ENCODE measurements at places on chromosomes 11 and 22.
A peak's percentile ranks its signal among the peaks of the same experiment; 100 is the strongest.

GRCh38 chr11:37598381-37598780 is 1000.3 kb upstream of the RAG2 start:
- no peak for DNase-seq

GRCh38 chr11:81197396-81197795 is 1536.3 kb downstream of the FAM181B start:
- no peak for DNase-seq

DNA sequence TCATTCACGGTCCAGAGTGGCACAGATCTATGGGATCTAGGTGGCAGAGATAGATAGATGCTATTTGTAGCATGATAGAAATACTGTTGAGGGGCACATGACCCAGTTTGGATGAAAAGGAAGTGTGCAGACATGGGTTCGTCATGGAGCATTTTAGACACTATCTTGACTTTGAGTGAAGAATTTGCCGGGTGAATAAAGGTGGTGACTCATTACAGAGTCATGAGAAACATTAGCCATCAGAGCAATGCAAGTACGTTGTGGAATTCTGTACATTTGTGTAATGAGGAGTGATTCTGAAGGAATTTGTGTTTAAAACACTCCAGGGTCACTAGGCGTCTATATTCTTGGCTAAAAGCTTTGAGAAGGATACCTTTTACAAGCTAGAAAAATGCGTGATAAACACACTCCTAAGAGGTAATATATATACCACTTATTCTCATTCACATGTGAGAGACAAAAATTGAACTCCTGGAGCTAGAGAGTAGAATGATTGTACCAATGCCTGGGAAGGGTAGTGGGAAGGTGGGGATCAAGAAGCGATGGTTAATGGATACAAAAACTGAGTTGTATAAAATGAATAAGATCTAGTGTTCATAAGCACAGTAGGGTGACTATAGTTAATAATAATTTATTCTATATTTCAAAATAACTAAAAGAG is 593.7 kb upstream of the LUZP2 start:
- DNase-seq = no peak

DNA sequence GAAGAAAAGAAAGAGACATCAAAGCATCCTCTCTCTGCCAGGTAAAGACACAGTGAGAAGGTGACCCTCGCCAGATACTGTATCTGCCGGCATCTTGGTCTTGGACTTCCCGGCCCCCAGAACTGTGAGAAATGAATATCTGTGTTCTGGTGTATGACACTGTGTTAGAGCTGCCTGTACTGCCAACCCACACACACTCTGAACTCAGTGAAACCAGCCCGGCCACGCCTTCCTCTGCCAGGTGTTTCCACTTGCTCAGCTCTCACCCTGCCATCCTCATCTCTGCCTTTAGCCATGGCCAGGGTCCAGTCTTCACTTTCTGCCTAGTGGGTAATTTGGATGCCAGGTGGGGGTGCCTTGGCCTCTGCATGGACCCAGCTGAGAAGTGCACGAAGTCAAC is 24.0 kb downstream of the CBX7 start:
- no peak for DNase-seq

- no peak for DNase-seq
These were observed 240.8 kb downstream of the NELL1 start for GRCh38 chr11:20909995-20910726.

GRCh38 chr11:16856022-16856471 is 117.6 kb downstream of the C11orf58 start:
- no peak for DNase-seq

- DNase-seq = no peak
These were observed 10.3 kb upstream of the POLD3 start for GRCh38 chr11:74581954-74582547.

GRCh38 chr11:20388096-20389055 is 860 bp downstream of the PRMT3 start:
- DNase-seq = no peak

GRCh38 chr22:26904483-26904882 is 247.1 kb downstream of the MIAT start:
- DNase-seq = no peak

DNA sequence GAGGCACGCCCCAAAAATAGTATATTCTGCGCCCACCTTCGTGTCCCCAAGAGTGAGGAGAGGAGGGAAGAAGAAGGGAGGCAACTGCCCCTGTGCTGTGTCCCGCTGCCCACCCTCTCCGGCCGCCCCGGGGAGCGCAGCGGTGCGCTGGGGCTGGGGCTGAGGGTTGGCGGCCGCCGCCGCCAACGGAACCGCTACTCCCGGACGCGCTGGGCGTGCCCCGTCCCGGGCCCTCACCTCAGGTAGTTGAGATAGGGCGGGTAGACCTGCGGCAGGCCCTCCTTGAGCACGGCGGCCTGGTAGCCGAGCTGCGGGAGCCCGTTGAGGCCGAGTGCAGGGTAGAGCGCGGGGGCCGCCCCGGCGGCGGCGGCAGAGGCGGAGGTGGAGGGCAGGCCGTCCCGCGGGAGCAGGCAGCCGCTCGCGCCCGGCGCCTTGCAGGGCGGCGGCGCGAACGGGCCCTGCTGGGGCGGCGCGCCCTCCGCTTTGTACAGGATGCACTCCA is 2.4 kb downstream of the PGR start:
- DNase-seq = no peak

DNA sequence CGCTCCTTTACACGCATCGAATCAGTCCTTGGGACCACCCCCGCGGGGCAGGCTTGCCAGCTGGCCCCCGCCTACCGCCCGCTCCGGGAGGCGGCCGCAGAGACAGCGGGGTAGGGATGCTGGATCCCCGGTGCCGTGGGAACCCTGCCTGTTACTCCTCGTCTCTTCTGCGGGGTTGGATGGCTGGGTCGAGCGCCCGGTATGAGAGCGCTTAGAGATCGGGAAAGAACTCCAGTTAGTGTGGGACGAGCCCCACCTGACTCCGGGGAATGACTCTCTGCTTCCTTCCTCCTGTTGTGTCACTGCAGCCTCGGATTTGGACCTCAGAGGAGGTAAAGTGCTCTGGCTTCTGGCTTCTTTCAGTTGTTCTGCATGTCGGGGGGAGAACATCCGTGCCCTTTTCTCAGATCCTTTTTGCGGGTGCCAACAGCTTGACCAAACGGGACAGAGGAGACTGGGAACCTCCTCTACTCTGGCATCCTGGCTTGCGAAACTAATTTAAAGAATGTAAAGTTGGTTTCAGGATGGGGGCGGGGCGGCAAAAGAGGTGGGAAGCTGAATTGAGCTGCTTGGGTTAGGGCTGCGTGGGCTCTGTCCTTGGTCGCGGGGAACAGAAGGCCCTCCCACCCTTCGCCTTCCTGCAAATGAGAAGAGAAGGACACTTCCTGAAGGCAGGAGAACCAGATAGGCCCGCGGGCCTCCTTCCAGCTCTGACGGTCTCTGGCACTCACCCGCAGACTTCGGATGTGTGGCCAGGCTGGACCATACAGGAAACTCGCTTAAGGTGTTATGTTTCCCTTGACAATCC is 938 bp downstream of the LAYN start:
- no peak for DNase-seq

DNA sequence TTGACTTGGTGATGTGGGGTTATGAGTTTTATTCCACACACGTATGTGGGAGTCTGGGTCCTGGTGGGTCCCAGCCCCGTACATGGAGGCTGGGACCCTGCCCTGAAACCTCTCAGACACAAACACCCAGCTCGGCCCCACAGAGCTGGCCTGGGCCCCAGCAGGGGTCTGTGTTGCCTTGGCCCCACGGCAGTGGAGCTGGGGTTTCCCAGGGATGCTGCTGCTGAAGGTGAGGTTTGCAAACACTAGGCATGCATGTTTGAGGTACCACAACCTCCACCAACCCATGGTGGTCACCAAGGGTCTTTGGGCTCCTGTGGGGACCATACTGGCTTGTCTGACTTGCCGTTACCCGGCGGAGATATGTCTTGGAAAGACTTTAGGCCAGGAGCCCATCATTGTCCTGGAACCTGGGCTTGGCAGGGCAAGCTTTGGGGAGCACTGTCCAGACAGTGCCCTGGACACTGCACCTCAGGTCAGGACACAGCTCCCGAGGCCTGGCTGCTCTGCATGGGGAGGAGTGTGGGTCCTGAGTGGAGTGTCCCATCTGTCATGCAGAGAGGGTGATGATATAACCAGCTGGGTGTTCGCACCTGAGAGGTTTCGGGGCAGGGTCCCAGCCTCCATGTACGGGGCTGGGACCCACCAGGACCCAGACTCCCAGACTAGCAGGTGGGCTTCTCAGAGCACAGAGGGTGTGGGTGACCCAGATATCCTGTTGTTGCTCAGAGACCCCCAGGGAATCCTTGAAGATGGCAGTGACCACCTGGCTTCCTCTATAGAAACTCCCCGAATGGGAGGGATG is 63.3 kb downstream of the KCNQ1 start:
- no peak for DNase-seq

DNA sequence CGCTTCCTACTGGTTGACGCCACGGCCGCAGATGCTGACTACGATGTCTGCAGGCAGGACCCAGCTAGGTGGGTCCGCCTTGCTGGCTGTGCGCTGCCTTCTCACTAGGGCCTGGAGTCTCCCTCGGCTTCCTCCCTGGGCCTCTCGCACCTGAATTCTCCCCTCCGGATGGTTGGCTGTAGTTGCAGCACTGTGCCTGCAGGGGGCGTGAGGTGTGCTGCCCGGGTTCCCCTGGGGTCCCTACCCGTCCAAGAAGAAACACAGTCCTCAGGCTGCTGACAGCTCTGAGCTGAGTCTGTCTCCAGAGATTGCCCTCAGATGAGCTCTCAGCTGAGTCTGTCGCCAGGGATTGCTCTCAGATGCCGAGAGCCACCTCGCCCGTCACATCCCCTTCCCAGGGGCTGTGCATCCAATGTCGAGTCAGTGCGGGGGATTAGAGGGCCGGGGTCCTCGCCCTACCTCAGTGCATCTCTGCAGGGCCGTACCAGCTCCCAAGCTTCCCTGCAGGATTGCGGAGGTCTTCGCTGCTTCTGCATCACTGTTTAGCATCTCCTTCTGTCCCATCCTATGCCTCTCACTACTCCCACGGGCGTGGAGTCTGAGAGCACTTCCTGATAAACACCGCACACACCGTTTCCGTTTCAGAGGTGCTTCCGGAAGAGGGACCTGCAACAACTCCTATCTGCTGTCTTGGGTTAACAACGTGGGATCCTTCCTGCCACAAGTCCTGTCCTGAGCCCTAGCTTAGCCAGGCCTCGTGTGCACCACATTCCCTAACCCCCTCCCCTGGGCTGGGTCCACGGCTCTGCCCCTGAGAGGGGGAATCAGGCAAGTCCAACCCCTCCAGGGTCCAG is 196.9 kb downstream of the CSNK2A3 start:
- DNase-seq = peak; percentile 42

- no peak for DNase-seq
These were observed 4.6 kb downstream of the SNAP29 start for GRCh38 chr22:20863366-20863765.

GRCh38 chr11:44096360-44097185 is 1.1 kb downstream of the EXT2 start:
- no peak for DNase-seq

DNA sequence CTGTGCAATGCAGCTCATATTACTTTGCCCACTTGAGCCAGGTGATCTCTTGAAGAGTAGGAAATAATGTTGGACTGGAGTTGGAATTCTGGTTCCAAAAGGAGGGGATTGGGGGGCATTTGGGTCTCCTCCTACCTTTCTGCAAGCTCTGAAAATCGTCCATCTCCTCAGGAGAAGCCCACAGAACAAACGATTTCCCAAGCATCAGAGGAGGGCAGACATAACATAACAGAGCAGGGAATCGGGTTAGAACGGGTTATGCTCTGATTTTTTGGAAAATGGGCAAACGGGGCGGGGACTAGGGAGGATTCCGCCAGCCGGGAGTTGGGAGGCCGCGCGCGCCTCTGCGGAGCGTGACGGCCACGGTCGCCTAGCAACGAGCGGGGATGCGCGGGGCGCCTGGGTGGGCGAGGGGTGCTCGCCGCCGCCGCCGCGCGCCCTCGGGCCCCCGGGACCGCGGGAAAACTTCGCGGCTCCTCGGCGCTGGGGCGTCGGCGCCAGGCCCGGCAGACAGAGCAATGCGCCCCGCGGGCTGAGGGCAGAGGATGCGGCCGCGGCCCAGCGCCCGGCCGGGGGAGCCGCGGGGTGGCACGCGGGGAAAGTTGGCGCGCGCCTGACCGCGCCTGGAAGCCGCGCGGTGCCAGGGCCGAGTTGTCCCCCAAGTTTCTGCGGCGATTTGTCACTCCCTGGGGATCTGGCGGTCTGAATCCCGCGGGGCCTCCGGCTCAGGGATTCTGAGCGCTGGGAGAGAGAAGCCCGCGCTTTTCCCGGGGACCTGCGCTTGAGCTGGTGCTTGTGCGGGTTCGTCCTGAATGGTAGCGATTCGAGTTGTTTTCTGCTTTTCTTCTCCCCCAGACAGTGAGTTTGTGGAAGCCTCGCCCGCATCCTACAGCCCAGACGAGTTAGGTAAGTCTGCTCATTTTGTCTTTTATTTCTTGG is 27.8 kb upstream of the AMOTL1 start:
- DNase-seq = no peak

GRCh38 chr22:44047891-44048301 is 23.8 kb downstream of the PARVB start:
- no peak for DNase-seq

GRCh38 chr11:32266601-32267000 is 168.7 kb downstream of the WT1 start:
- no peak for DNase-seq

- DNase-seq = no peak
These were observed 74.5 kb upstream of the ARFGAP3 start for GRCh38 chr22:42931421-42932196.

DNA sequence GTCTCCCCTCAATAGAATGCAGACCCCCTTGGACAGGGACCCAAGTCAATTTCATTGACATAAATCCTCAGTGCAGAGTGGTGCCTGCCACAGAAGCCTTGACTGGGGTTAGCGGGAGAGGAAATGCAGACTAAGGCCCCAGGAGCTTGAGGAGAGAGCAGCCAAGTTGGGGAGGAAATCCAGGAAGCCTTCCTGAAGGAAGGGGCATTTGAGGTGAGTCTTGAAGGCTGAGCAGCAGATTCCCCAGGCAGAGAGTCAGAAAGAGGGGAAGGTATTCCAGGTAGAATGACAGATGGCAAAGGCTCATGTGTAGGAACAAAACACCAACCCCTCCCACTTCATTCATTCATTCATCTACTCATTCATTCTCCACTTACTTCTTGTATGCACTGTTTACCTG is 10.3 kb downstream of the MYEOV start:
- no peak for DNase-seq

DNA sequence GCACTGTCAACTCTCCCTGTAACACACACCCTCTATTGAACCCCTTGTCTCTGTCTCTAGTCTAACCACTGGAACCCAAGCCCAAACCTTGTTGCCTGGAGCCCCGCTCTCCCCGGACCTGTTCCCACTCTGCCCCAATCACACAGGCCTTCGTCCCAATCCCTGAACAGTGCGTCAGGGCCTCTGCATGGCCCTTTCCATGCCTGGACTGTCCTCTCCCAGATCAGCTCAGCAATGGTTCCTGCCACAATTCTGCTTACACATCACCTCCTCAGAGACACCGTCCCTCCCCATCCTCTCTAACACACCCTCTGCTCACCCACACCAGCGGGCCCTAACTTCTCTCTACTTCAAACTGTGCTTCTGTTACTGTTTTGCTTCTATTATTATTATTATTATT is 1.5 kb downstream of the TREH start:
- no peak for DNase-seq

GRCh38 chr11:102473543-102473942 is 21.0 kb upstream of the TMEM123 start:
- DNase-seq = no peak
